Amygdala (tissue), 56 donors: ENCODE measurements at places on chromosomes 2 and 18.
A peak's percentile ranks its signal among the peaks of the same experiment; 100 is the strongest.

GRCh38 chr2:174717273-174717672 lies 47.0 kb downstream of the CHRNA1 start:
- DNase-seq, result no peak

DNA sequence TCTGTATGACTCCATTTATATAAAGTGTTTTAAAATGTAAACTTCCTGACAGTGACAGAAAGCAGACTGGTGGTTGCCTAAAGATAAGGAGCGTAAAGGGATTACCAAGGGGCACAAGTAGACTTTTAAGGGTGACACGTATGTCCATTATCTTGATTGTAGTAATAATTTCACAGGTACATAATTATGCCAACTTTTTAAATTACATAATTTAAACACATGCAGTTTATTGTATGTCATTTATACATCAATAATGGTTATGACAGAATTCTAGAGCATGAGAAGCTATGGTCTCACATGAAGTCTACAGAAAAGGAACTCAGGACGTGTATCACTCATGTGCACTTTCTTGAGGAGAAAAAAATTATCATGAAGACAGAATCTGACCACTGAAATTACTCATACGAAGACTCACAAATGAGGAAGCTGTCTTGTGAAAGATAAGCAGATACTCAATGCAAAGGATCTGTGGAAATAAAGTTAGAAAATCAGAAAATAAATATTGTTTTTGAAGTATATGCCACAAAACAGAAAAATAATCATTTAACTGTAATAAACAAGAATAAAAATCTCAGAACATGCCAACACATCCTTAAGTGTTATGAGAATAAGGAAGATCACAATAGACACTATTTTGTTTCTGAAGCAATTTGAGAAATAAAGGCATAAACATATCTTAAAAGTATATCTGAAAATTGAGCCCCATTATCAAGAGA lies 84.4 kb downstream of the TMEM131 start:
- DNase-seq, result no peak

DNA sequence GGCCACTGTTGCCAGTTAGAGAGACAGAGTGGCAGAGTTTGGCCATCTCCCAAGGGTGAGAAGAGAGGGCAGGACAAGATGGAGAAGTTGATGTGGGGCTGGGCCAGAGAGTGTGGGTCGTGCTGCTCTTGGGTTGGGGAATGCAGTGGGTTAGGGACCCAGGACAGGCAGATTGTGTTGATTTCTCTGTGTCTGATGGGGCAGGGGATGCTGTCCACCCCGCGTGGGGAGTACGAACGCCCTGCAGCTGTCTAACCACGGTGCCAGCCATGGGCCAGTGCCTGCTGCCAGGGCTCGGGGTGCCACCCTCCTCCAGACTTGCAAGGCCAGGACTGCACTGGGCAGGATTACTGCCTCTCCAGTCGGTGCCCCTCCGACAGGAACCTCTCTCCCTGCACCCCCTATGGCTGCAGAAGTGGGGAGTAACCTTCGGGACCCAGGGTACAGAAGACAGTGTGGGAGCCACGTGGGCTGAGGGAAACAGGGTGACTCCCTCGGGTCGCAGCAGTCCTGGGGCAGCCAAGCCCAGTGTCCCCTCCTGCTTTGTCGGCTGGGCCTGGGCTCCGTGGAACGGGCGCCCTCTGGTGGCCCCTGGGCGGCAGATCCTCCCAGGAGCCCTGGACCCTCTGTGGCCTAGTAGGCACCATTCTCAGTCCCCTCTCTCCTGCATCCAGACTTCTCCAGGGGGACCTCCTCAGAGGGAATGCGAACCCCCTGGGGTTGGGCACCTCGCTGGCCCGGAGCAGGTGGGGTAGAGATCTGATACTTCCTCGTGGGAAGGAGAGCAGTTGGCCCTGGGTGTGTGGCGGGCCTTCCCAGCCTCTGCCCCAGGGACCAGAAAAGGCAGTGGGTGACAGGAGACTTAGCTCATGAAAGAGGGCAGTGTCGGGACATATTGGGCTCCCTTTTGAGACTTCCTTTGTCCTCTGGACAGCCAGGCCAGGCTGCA lies 2.7 kb downstream of the GPC1 start:
- DNase-seq, result peak; percentile 71

DNA sequence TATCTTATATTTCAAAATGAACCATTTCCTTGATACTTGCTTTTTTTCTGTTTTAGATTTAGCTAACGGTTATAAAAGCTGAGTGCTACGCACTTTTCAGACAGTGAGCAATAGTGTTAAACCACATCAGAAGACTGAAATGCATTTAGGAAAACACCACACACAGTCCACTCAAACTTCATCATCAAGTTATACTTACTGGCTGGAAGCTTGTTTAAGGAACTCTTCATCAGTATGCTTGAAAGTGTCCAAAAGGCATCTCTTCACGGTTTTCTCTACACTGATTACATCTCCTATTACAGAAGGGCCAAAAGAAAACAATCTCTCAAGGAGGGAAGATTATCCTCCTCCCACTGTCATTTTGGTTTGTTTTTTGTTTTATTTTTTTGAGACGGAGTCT lies 19.7 kb downstream of the ILKAP start:
- DNase-seq, result no peak

- no peak for DNase-seq
Observed at GRCh38 chr2:28134262-28134812, 243.8 kb downstream of the BABAM2 start.

DNA sequence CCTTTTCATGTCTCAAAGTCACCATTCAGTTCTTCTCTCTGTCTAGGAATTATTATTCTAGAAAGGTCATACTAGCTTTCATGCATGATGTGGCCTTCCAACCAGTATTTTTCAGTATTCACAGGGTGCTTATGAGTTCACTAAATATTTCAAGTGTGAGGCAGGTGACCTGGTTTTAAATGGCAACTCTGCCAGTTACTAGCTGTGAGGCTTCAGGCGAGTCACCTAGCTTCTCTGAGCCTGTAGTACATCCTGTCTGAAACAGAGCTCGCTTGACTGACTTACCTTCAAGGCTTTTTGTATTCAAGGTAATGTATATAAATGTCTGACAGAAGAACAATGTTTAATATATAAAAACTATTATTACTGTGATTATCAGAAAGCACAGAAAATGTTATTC lies 19.4 kb upstream of the ACVR1 start:
- no peak for DNase-seq

DNA sequence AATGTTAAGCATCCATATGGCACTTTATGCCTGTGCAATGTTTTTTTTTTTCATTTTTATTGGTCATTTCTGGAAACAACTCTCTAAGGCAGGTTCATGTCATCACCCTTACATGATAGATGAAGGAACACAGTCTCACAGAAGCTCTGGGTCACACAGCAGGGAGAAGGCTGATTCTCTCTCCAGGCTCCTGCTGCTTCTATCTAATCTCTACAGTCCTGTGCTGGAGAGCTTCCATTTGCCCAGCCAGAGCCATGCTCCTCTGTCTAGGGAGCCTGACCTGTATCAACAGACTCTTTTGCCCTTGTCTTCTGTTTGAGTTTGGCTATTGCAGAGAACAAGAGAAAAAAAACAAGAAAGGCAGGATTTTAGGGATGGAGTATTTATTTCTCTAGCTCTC lies 584.8 kb downstream of the MBD2 start:
- DNase-seq, result no peak

DNA sequence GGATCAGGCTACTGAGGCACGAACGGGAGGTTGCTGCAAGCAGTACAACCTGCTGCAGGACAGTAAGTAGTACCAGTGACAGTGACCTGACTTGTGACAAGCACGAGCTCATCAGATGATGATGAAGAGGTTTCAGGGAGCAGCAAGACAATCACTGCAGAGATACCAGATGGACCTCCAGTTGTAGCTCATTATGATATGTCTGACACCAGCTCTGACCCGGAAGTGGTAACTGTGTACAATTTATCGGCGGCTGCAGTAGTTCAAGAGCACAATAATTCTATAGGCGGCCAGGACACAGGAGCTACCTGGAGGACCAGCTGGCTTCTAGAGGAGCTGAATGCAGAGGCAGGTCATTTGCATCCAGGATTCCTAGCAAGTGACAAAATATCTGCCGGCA lies 64.0 kb upstream of the GULP1 start:
- no peak for DNase-seq

DNA sequence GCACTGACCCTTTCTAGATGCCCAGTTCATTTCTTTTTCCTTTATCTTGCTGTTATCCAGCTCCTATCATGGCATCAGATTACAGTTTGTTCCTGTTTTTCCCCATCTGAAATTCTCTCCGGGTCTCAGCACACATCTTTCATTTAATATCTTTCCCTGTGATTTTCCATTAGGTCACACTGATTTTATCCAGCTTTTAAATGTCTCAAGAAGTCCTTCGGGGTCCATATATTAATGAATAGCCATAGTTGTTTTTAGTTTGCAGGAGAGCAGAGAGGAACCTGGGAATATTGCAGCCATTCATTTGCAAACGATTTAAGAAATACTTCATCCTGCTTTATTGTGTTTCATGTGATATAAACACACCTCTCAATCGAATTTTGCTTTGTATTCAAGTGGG lies 374.2 kb downstream of the TDRD15 start:
- no peak for DNase-seq

- no peak for DNase-seq
Observed at GRCh38 chr2:160491911-160492371, 1.7 kb downstream of the RBMS1 start.

DNA sequence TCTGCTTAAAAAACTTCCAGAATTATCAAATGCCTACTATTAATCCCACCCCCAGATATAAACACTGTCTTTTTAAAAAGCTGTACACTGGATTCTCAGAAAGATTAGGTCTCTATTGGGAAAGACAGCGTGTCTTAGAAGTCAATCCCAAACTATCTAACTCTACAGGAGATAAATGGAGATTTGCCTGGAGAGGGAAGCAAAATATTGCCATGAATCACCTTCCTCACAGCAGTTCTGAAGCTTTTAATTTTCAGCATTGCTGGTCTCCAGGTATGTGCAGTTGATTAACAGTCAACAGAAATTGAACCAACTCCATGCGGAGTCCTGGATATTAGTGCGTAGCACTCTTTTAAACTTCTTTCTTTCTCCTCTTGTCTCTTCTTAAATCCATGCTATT lies 122.2 kb downstream of the DSC3 start:
- DNase-seq, result no peak

GRCh38 chr2:154240921-154241379 lies 369.2 kb downstream of the GALNT13 start:
- DNase-seq, result no peak

- no peak for DNase-seq
Observed at GRCh38 chr2:23467618-23468017, 82.6 kb downstream of the KLHL29 start.

DNA sequence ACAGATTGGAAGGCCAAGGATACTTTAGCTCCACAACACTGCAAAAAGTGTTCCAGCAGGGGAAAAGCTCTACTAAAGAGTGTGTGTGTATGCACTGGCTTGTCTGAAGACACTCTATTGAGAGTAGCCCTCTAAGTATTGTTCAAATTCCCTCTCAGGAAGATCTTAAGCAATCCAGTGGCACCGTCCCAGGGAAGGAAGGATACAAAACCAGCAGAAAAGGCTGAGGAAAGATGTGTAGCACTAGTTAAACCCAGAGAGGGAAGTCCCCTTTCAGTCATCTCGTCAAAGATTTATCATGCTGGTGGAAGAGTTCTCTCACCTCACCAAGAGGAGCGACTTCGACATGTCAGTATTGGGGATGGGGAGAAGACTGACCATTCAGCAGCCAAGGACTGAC lies 50.5 kb downstream of the DHRS9 start:
- DNase-seq, result no peak

DNA sequence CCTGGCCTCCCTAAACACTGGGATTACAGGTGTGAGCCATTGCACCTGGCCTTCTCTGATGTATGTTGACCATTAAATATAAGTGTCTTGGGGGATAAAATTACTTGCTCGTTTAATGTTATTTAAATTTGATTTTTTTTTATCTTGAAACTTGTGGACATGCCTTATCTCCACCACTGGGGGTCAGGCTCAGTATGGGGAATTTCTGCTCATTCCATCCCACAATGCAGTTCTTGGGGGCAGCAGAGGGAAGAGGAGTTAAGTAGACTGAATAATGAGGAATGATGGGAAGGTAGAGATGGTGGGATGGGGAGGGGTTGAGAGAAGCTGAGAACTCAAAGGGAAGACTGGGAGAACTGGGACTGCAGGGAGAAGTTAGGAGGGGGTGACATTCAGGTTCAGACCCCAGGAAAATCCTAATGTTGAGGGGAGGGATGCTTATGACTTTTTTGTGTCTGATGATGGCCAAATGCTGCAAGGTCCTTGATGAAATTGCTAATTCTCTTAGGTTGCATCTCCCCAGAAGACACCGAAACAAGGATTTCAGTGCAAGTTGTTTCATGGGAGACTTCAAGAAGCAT lies 174.2 kb downstream of the MIB1 start:
- no peak for DNase-seq

- peak; percentile 36 for DNase-seq
Observed at GRCh38 chr2:6080932-6081753, 389.0 kb downstream of the SOX11 start.

DNA sequence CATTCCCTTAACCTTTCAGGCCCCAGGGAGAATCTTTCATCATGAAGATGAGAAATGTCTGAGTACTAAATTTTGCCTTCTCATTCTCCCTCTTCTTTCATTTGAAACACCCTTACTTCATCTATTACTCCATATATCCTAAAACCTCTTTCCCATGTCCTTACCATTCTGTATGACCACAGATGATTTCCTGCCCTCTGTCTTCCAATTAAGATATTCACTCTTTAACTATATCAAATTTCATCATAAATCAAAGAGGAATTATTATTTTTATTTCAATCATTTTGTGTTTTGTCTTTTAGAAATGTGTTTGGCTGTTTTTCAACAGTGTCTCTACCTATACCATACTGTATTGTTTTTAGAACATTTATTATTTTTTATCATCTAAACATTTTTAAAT lies 964.9 kb upstream of the KLHL29 start:
- DNase-seq, result no peak

DNA sequence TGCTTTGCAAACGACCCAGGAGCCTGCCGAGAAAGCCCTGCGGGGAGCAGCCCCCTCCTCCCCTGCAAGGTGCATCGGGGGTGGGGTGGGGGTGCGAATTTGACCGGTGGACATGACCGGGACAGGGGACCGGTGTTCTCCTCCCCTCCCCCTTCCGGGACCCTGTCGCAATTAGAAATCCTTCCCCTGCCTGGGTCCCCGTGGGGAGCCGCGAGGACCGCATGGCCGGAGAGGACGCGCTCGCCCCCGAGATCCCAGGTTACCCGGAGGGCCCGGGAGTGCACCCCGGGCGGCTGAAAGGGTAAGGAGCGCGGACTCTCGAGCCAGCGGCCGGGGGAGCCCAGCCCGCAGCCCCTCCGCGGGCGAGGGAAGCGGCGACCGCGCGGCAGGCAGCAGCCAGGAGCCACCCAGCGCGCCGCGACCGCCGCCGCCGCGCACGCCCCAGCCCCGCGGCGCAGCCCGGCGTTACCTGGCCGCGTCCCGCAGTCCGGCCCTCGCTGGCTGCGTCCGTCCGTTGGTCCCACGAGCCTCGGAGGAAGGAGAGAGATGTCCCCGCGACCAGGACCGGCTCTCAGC lies 482 bp downstream of the DLGAP1 start:
- no peak for DNase-seq

GRCh38 chr2:20483194-20483895 lies 36.5 kb downstream of the RHOB start:
- DNase-seq, result peak; percentile 53
